Immature natural killer cell (primary cell): ENCODE measurements at places on chromosomes 1 and 21. TPM values are rescaled to one million over a fixed set of nuclear protein-coding genes. Genes with fewer than 3 reads are reported as not detected.

Gene MXRA8
- polyA plus RNA-seq, result not detected

DNA sequence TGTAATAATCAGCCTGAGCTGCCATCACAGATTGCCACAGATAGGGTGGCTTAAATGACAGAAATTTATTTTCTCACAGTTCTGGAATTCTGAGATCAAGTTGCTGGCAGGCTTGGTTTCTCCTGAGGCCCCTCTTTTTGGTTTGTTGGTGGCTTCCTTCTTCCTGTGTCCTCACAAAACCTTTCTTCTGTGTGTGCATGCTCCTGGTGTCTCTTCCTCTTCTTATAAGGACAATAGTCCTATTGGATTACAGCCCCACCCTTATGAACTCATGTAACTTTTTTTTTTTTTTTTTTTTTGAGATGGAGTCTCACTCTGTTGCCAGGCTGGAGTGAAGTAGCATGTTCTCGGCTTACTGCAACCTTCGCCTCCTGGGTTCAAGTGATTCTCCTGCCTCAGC lies 41.0 kb upstream of the F3 start:
- H3K4me3 ChIP-seq, result no peak overlapping the region
- H3K27ac ChIP-seq, result no peak overlapping the region
- H3K36me3 ChIP-seq, result peaks cover 6% of the 10 kb centered on the region
- DNase-seq, result no peak
- H3K4me1 ChIP-seq, result no peaks in the 10 kb centered on the region
- peaks cover 10% of the 10 kb centered on the region for H3K27me3 ChIP-seq

GRCh38 chr1:119966020-119966419 lies 69.7 kb upstream of the ADAM30 start:
- H3K36me3 ChIP-seq, result peaks cover 43% of the 10 kb centered on the region
- no peaks in the 10 kb centered on the region for H3K27me3 ChIP-seq
- peaks cover 4% of the 10 kb centered on the region for H3K4me1 ChIP-seq
- H3K27ac ChIP-seq, result no peak overlapping the region
- H3K4me3 ChIP-seq, result no peak overlapping the region
- DNase-seq, result no peak

GRCh38 chr1:62336638-62336994 lies 17.4 kb upstream of the KANK4 start:
- no peak overlapping the region for H3K4me3 ChIP-seq
- H3K4me1 ChIP-seq, result no peaks in the 10 kb centered on the region
- DNase-seq, result no peak

DNA sequence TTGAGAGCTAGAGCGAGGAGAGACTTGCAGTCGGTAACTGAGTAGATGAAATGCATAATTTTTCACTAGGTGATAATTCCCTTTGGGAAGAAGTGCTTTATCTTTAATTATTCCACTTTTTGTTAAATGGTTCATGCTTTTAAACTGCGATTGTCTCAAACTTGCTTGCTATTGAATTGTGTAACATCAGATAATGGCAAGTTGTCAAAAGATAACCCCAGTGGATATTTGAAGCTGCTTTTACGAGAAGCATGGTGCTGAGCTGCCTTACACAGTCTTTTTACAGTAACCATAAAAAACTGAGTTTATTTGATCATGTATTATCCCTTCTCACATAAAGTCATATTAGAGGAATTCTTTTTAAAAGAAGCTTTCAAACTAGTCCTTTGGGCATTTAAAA lies 30.2 kb downstream of the TMEM50B start:
- H3K36me3 ChIP-seq, result peaks cover 23% of the 10 kb centered on the region
- no peak for DNase-seq
- no peaks in the 10 kb centered on the region for H3K27me3 ChIP-seq
- no peaks in the 10 kb centered on the region for H3K4me1 ChIP-seq
- no peak overlapping the region for H3K27ac ChIP-seq
- H3K4me3 ChIP-seq, result no peak overlapping the region

- peak within 1 kb of the TSS; percentile 96 for H3K27ac ChIP-seq
- peak; percentile 88 for DNase-seq
- H3K27me3 ChIP-seq, result peaks cover 7% of the 10 kb centered on the region
- peaks cover 14% of the 10 kb centered on the region for H3K36me3 ChIP-seq
- H3K4me1 ChIP-seq, result peaks cover 47% of the 10 kb centered on the region
- H3K4me3 ChIP-seq, result peak within 1 kb of the TSS; percentile 97
Observed at GRCh38 chr1:203765029-203765837, at the start of gene LAX1. LAX1 (plus strand) TSS chr1:203765183; CDS start chr1:203765566, 383 bp downstream.

DNA sequence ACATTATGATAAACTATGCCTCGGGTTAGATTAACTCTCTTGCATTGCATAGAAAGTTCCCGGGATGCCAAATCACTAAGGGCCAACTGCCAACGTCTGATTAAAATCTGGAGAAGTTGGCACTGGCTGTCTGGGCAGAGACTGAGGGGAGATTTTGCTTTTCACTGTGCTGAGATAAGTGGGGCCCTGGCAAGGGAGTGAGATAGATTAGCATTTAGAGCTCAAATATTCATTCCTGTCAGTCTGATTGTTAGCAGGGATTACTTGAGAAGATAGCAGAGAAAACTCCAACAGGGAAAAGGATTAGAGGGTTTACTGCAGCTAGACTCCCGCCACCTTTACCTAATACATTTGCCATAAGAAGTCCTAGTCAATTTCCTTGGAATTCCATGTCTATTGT lies 714.1 kb upstream of the CHRM3 start:
- H3K4me1 ChIP-seq, result no peaks in the 10 kb centered on the region
- no peaks in the 10 kb centered on the region for H3K36me3 ChIP-seq
- DNase-seq, result no peak
- no peak overlapping the region for H3K27ac ChIP-seq
- no peaks in the 10 kb centered on the region for H3K27me3 ChIP-seq
- no peak overlapping the region for H3K4me3 ChIP-seq

DNA sequence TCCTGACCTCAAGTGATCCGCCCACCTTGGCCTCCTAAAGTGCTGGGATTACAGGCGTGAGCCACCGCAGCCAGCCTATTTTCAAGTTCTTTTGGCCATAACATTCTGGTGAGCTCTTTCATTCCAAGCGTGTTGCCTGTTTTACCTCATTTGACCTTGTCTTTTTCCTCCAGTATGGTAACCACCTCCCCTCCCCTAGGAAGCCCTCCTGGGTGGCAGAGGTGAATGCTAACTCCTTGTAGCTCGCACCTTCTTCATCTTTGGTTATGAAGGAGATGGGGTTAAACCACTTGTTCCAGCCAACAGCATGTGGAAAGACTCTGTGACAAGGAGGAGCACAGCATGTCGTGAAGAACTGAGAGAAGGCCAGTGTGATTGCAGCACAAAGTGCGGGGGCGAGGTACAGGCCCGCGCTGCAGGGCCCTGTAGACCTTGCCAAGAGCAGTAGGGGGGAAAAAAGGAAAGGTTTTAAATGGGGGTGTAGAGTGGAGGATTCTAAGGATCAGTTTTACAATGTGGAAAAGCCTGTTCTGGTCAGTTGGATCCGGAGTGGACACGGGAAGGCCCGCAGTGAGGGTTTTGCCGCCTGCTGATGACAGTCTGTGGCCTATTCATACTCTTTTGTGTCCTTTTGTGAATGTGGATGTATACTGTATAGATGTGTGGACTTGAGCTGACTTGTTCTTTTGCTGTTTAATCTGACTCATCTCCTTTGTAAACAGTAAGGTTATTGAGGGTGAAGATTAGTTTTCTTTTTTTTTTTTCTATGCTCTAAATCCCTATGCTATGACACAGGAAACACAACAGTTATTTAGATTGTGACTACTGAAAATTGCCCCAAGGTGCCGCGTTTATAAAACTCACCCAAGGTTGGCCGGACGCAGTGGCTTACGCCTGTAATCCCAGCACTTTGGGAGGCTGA lies 7.5 kb upstream of the ZNF436 start:
- H3K27ac ChIP-seq, result no peak overlapping the region
- H3K27me3 ChIP-seq, result no peaks in the 10 kb centered on the region
- no peaks in the 10 kb centered on the region for H3K4me1 ChIP-seq
- no peak overlapping the region for H3K4me3 ChIP-seq
- no peaks in the 10 kb centered on the region for H3K36me3 ChIP-seq

GRCh38 chr1:164886101-164886500 lies 327.1 kb downstream of the PBX1 start:
- H3K27me3 ChIP-seq, result peaks cover 2% of the 10 kb centered on the region
- no peaks in the 10 kb centered on the region for H3K36me3 ChIP-seq
- H3K4me3 ChIP-seq, result no peak overlapping the region
- DNase-seq, result no peak

Gene HAO2
- polyA plus RNA-seq, result not detected

Gene MAGOH
- 109 TPM for polyA plus RNA-seq

DNA sequence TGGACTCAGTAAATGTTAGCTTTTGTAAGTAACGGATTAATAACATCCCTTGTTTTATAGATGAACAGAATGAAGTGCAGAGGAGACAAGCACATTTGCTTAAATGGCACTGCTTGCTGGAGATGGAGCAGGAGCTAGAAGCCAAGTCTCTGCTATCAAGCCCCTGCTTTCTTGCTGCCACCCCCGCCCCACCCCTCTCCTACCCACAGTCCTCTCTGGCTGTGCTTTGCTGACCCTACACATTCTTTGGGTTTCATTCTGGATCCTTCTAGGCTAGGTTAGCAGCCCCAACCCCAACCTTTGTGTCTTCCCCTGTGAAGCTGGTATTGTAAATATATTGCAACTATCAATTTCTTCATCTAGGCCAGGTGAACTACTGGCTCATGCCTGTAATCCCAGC lies 77.5 kb upstream of the CAPZB start:
- no peaks in the 10 kb centered on the region for H3K36me3 ChIP-seq
- H3K4me1 ChIP-seq, result no peaks in the 10 kb centered on the region
- no peak for DNase-seq
- H3K27ac ChIP-seq, result no peak overlapping the region
- no peak overlapping the region for H3K4me3 ChIP-seq

DNA sequence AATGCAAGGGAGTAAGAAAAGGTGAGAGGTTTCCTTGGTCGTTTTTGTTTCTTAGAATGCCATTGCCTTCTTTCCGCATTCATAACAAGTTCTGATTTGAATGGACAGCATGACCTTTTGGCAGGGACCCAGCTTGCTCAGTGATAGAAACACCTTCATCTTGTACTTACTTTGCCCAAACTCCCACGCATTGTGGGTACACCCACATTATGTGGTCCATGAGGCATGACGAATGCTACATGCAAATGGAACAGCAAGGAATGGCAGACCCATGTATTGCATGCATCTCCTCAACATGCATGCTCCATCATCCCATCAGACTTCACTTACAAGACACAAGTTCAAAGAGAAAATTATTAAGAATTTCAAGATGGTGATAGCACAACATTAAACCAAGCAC lies 102.8 kb downstream of the CDC7 start:
- H3K36me3 ChIP-seq, result peaks cover 6% of the 10 kb centered on the region
- H3K27ac ChIP-seq, result no peak overlapping the region
- H3K27me3 ChIP-seq, result no peaks in the 10 kb centered on the region
- peaks cover 6% of the 10 kb centered on the region for H3K4me1 ChIP-seq

Gene CNR2
- 7.4 TPM for polyA plus RNA-seq

Gene APOBEC4
- not detected for polyA plus RNA-seq

- H3K36me3 ChIP-seq, result peaks cover 9% of the 10 kb centered on the region
- no peaks in the 10 kb centered on the region for H3K27me3 ChIP-seq
Observed at GRCh38 chr1:63533931-63534330, 10.6 kb downstream of the EFCAB7 start.

DNA sequence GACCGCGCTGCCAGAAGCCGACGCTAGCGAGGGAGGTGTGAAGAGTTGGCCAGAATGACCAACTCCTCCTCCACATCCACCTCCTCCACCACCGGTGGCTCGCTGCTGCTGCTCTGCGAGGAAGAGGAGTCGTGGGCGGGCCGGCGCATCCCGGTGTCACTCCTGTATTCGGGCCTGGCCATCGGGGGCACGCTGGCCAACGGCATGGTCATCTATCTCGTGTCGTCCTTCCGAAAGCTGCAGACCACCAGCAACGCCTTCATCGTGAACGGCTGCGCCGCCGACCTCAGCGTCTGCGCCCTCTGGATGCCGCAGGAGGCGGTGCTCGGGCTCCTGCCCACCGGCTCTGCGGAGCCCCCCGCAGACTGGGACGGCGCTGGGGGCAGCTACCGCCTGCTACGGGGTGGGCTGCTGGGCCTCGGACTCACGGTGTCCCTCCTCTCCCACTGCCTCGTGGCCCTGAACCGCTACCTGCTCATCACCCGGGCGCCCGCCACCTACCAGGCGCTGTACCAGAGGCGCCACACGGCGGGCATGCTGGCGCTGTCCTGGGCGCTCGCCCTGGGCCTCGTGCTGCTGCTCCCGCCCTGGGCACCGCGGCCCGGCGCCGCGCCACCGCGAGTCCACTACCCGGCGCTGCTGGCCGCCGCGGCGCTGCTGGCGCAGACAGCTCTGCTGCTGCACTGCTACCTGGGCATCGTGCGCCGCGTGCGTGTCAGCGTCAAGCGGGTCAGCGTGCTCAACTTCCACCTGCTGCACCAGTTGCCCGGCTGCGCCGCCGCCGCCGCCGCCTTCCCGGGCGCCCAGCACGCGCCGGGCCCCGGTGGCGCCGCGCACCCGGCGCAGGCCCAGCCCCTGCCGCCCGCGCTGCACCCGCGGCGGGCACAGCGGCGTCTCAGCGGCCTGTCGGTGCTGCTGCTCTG lies 1.2 kb downstream of the GPR88 start:
- H3K4me3 ChIP-seq, result peak overlapping the region; percentile 57
- no peak overlapping the region for H3K27ac ChIP-seq
- H3K27me3 ChIP-seq, result peaks cover 7% of the 10 kb centered on the region
- DNase-seq, result peak; percentile 24
- no peaks in the 10 kb centered on the region for H3K36me3 ChIP-seq

Gene TMEM125
- not detected for polyA plus RNA-seq

Gene COL8A2
- 0.12 TPM for polyA plus RNA-seq

DNA sequence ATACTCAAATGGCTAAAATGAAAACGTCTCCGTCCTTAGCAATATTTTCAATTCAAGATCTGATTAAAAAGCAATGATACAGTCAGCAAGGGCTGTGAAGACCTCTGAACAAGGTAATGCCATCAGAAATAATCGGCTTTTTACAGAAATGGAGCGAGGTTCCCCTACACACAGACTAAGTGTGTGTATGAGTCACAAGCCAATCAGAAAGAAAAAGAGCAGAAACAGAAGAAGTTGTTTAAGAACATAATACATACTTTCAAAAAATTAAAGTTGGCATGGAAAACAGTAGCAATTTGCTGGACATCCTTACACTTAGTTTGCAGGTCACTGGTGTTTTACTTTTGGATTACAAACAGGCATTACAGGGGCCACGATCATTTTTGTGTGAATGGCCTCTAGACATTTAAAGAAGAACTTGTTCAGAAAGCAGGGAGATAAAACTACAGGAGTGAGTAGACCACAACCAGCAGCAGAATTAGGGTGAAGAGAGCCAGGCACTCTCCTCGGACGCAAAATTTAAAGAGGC lies 350.0 kb upstream of the RUNX1 start:
- no peaks in the 10 kb centered on the region for H3K36me3 ChIP-seq
- no peaks in the 10 kb centered on the region for H3K27me3 ChIP-seq
- no peak overlapping the region for H3K27ac ChIP-seq
- H3K4me3 ChIP-seq, result no peak overlapping the region
